CD8-positive, alpha-beta memory T cell (primary cell): ENCODE measurements at places on chromosomes 12 and 14.

DNA sequence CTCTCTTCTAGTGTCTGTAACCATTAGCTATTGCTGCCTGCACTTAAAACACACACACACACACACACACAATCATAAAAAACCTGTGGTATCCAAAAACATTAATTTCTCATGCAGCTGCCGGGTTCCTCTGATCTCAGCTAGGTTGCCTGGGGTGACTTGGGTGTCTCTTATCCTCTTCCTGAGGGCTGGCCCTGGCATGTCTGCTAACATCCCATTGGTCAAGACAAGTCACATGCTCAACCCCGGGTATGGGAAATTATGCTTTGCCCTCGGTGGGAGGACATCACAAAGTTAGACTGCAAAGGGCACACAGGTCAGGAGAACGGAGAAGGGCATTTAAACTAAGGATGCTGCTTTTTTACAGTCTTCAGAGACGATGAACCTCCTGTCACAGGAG is 55.7 kb downstream of the TRPV4 start:
- DNase-seq: no peak

DNA sequence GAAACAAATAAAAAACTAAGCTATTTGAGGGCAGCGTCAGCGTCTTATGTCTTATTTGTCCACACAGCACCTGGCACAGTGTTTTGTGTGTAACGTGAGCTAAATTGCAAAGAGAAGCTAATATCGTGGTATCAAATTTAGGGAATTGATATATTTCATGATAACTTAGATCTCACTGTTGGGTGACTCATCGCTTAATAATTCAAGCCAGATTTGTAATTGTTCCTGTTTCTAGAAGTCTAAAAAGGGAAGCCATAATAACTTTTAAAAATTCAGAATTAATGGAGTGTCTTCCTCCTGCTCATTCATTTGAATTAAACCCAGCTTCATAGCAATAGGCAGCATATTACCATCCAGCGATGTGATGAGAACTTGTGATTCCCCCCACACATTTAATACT is 214.7 kb downstream of the PDZRN4 start:
- no peak for DNase-seq

DNA sequence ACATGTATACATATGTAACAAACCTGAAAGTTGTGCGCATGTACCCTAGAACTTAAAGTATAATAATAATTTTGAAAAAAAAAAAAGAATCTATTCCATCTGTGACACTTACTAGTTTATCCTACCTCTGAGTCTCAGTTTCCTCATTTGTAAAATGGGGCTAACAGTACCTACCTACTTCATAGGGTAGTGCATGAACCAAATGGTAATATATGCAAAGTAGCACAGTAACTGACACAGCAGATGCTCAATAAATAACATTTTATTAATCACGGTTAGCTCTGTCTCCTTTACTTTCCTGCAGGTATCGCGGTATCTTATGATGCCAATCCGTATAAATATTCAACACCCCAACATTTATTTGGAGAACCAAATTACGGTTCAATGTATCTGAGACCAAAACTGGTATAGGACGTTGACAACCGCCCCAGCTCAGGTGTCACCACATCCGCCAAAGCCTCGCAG is 703 bp downstream of the TMED10 start:
- DNase-seq: no peak

GRCh38 chr12:62522984-62523383 is 56.4 kb downstream of the MON2 start:
- no peak for DNase-seq

GRCh38 chr14:68741477-68741791 is 51.4 kb downstream of the ZFP36L1 start:
- DNase-seq: no peak

DNA sequence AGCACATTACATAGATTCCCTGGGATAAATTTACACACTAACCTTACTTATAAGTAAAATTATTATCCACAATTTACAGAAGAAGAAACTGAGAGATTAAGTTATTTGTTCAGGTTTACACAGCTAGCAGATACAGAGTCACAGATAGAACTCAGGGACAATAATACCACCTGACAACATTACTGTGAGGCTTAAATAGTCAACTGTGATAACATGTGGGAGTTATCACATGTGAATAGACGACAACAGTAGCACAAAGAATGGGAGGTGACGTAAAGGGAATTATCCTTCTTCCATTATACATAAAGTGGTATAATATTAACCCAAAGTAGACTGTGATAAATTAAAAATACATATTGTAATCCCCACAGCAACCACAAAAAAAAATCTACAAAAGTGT is 6.2 kb upstream of the SPIC start:
- DNase-seq: no peak

DNA sequence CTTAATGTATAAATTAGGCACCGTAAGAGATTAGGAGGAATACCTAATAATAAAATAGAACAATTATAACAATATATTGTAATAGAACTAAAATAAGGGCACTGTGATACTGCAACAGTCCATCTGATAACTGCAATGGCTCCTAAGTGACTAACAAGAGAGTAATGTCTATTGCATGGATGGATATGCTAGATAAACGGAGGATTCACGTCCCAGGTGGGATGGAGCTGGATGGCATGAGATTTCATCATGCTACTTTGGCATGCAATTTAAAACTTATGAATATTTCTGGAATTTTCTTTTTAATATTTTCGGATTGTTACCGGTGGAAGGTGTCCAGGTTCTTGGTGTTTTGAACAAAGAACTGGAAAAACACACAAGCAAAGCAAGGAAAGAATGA is 2.2 kb upstream of the TMEM19 start:
- DNase-seq: no peak
